SJCRH30 (cell line): ENCODE measurements at places on chromosomes 4 and X.

- DNase-seq, result peak; percentile 60
- H3K4me3 ChIP-seq, result no peak overlapping the region
- peaks cover 5% of the 10 kb centered on the region; the same call in 1 of the 2 replicates for H3K4me1 ChIP-seq
- no peaks in the 10 kb centered on the region for H3K36me3 ChIP-seq
- no peaks in the 10 kb centered on the region for H3K27me3 ChIP-seq
These were observed 47.5 kb upstream of the GALNT7 start for GRCh38 chr4:173121076-173121561.

DNA sequence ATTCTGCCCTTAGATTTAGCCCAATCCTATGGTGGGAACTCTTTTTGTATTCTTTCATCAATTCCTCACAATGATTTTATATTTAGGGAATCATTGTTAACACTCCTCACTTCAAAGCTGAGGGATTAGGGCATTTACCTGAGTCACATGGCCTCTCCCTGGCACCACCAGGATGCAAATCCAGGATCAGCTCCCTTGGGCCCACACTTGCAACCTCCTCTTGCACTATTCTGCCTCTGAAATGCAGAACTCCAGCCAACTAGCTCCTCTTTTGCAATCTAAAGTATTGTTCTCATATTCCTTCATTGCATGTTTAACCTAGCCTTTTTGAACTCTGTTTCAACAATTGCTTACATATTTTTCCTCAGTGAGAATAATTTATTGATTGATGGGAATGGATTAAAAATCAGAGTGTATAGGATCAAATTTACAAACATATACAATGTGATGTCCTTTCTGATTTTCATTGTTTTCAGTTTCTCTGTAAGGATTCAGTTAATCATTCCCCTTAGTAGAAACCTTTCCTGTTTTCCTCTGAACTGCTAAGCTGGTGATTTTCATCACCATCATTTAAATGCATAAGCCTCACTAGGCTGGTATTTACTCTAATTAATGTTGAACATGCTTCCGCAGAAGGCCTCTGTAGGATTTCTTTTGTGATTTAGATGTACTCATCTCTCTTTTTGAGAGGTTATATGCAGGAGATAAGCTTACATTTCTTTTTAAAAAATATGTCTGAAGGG lies 3.3 kb upstream of the RELL1 start:
- peaks cover 3% of the 10 kb centered on the region for H3K4me1 ChIP-seq
- no peaks in the 10 kb centered on the region for H3K27me3 ChIP-seq
- no peak for DNase-seq

DNA sequence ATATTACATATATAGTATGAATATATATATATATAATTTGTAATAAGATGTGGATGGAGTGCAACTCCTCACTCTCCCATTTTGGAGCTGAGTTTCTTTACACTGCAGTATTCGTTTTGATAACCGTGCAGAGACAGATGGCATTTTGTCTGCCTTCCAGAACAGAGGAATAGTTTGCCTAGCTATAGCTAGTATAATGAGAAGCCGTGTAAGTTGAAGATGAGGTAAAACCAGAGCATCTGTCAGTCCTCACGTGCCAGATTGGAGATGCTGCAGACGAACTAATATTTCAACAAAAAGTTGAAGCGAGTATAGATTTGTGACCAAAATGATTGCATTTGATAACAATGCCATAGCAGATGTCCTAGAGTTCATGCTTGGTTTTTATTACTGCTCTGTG lies 180.6 kb downstream of the FMR1NB start:
- no peak overlapping the region for H3K4me3 ChIP-seq
- no peak overlapping the region for H3K27ac ChIP-seq
- no peaks in the 10 kb centered on the region for H3K27me3 ChIP-seq

- peak; percentile 17 for DNase-seq
- H3K27me3 ChIP-seq, result no peaks in the 10 kb centered on the region
- peak overlapping the region; percentile 59 for H3K27ac ChIP-seq
- no peaks in the 10 kb centered on the region for H3K36me3 ChIP-seq
These were observed 496.3 kb downstream of the PDGFC start for GRCh38 chr4:156475322-156475721.

GRCh38 chr4:151430740-151431457 lies 21.9 kb downstream of the FHIP1A start:
- no peak for DNase-seq
- H3K27me3 ChIP-seq, result no peaks in the 10 kb centered on the region
- no peak overlapping the region for H3K4me3 ChIP-seq
- no peaks in the 10 kb centered on the region for H3K36me3 ChIP-seq
- H3K4me1 ChIP-seq, result peaks cover 6% of the 10 kb centered on the region; the same call in 1 of the 2 replicates

- no peaks in the 10 kb centered on the region for H3K36me3 ChIP-seq
- no peak overlapping the region for H3K4me3 ChIP-seq
- no peak for DNase-seq
- no peaks in the 10 kb centered on the region for H3K4me1 ChIP-seq
These were observed 7.6 kb downstream of the MAMLD1 start for GRCh38 chrX:150370589-150371312.

- peaks cover 17% of the 10 kb centered on the region for H3K27me3 ChIP-seq
- no peak overlapping the region for H3K4me3 ChIP-seq
These were observed 85.3 kb downstream of the ABLIM2 start for GRCh38 chr4:8073206-8073863.

- H3K27ac ChIP-seq, result no peak overlapping the region
- H3K4me3 ChIP-seq, result no peak overlapping the region
- peak; percentile 6 for DNase-seq
- H3K36me3 ChIP-seq, result no peaks in the 10 kb centered on the region
- H3K27me3 ChIP-seq, result no peaks in the 10 kb centered on the region
These were observed 931.0 kb downstream of the STIM2 start for GRCh38 chr4:27791640-27792039.

DNA sequence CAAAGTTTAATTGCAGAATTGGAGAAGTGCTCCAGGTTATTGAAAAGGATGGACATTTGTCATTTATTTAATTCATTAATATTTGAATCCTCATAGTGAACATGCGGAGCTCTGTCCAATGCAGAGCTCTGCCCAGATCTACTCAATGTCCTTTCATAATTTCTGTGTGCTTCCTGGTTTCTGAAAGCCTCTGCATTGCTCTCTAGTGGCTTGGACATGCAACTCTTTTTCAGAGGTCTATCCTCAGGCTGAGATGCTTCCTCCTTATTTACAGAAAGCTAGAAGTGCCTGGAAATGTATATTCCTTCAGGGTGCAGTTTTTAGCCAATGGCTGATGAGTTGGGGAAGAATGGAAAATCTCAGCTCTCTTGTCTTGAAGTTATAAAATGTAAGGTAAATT lies 786.1 kb upstream of the AADAT start:
- H3K27me3 ChIP-seq, result no peaks in the 10 kb centered on the region
- no peak for DNase-seq
- H3K4me3 ChIP-seq, result no peak overlapping the region
- no peak overlapping the region for H3K27ac ChIP-seq

GRCh38 chr4:16590797-16591196 lies 307.6 kb downstream of the LDB2 start:
- no peaks in the 10 kb centered on the region for H3K4me1 ChIP-seq
- H3K4me3 ChIP-seq, result no peak overlapping the region
- peaks cover 11% of the 10 kb centered on the region; the same call in 1 of the 2 replicates for H3K27me3 ChIP-seq
- DNase-seq, result no peak
- H3K36me3 ChIP-seq, result no peaks in the 10 kb centered on the region
- H3K27ac ChIP-seq, result no peak overlapping the region

DNA sequence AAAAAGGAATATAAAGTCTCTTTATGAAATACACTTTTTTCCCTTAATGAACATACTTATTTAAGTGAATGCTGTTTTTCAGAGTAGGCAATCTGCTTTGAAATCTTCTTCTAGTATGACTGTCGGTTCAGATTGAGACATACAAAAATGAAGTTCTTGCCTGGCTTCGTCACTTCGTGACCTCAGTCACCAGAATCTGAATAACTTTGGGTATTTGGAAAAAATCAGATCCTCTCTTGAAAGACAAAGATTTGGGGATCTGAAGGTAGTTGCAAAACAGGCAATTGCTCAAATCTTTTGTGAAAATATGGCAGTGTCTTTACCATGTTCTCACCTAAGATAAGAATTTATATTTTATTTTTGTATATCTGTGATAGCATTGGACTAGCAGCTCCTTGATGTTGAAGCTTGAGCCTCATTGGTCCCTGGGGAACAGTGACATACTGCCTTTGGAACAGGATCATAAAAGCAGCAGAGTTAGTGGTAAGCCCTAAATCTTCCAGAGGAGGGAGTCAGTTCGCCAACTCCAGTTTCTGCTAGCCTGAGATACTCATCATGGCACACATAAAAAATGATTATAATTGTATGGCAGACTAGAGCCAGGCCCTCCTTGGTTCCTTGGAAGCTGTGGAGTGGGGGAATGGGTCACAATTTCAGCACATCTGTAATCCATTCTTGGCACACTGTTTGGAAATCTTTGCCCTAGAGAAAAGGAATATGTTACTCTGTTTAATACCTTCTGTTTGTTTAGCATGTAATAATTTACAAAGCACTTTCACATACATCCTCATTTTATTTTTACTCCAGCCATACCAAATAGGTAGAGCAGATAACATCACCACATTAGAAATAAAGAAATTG lies 5.0 kb downstream of the ARFIP1 start:
- H3K4me1 ChIP-seq, result no peaks in the 10 kb centered on the region
- H3K4me3 ChIP-seq, result no peak overlapping the region
- DNase-seq, result no peak
- no peaks in the 10 kb centered on the region for H3K27me3 ChIP-seq
- H3K27ac ChIP-seq, result no peak overlapping the region
- no peaks in the 10 kb centered on the region for H3K36me3 ChIP-seq

DNA sequence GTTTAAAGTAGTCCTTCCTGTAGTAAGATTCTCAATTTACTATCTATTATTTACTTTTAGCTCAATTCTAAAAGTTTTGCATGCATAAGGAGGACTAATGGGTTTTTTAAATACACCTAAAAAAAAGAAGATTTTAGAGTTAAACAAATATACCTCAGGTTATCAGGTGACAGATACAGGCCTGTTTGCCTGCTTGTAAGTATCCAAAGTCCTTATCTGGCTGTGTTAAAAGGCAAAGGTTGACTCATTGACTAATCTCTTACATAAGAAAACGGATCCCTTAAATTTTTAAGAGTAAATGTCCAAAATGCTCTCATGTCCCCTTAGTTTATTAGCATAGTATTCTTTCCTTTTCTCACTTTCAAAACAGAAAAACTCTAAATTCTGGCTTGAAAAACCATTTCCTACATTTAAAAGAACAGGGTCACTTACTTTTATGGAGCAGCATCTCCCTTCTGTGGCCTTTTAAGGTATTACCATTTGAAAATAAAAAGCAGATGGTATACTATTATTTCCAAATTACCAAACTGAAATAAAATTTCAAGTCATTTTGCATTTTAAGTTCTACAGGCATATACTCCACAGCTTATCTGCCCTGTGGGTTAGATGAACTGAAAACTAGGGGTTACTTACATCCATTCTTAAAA lies 4.5 kb downstream of the CBR4 start:
- H3K4me1 ChIP-seq, result no peaks in the 10 kb centered on the region; the same call in 1 of the 2 replicates
- no peak overlapping the region for H3K27ac ChIP-seq
- no peak overlapping the region for H3K4me3 ChIP-seq
- peaks cover 13% of the 10 kb centered on the region for H3K36me3 ChIP-seq
- H3K27me3 ChIP-seq, result no peaks in the 10 kb centered on the region
- peak; percentile 19 for DNase-seq

DNA sequence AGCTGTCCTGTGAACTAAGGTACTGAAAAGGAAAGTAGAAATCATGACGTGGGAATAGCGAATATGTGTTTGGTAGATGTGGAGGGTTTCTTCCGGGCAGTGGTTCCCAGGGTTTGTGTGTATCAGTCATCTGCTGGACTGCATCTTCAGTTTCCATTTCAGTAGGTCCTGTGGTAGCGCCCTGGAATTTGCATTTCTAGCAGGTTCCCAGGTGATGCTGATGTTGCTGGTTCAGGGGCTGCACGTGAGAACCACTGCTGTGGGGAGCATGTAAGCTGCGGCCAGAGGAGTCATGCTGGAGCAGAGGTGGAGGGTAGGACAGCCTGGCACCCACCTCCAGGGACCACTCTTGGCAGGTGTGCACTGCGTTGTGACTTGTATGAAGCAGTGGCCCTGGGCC lies 47.1 kb downstream of the ARHGAP10 start:
- DNase-seq, result no peak
- no peaks in the 10 kb centered on the region for H3K27me3 ChIP-seq
- H3K4me1 ChIP-seq, result peaks cover 26% of the 10 kb centered on the region
- no peaks in the 10 kb centered on the region for H3K36me3 ChIP-seq
- H3K4me3 ChIP-seq, result no peak overlapping the region
- no peak overlapping the region for H3K27ac ChIP-seq

DNA sequence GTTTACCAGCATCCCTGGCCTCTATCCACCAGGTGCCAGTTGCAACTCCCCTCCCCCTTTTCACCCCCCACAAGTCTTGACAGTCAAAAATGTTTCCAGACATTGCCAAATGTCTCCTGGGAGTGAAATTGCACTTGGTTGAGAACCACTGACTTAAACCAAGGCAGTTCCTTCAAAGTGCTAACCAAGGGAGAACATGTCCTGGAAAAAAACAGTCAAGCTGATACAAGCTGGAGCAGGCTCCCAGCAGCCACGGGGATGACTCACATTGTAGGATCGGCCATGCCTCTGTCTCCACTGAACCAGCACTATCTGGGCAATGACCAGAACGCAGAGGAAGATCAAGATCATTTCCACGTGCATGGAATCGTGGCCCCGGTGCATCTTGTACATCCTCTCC lies 11.4 kb downstream of the RNF175 start:
- no peaks in the 10 kb centered on the region for H3K27me3 ChIP-seq
- H3K4me3 ChIP-seq, result no peak overlapping the region
- no peak overlapping the region for H3K27ac ChIP-seq
- no peak for DNase-seq
- H3K4me1 ChIP-seq, result no peaks in the 10 kb centered on the region
- no peaks in the 10 kb centered on the region for H3K36me3 ChIP-seq

- H3K36me3 ChIP-seq, result 0 out of 2 replicates have a peak, but pooled peaks cover 4% of the 10 kb centered on the region
- H3K4me3 ChIP-seq, result no peak overlapping the region
- peaks cover 31% of the 10 kb centered on the region for H3K4me1 ChIP-seq
- no peak overlapping the region for H3K27ac ChIP-seq
These were observed 28.0 kb downstream of the TACC3 start for GRCh38 chr4:1749370-1749769.

DNA sequence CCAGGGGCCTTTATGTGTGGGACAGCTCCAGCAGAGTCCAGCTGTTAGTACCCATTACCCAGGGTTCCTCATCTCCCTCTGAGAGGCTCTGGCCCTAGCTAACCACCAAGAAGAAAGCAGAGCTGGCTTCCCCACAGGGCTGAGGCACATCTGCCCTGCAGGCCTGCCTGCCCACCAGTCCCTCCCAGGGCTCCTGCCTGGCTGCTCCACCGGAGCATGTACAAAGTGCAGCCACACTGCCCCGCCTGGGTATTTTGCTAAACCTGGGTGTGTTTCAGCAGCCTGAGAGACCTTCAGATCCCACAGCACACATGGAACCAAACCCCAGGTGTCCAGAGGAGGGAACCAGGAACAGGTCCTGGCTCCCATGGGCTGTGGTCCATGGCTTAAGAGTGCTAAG lies 500.4 kb upstream of the KLHL4 start:
- peak; percentile 5 for DNase-seq
- H3K36me3 ChIP-seq, result no peaks in the 10 kb centered on the region
- H3K27me3 ChIP-seq, result no peaks in the 10 kb centered on the region
- H3K27ac ChIP-seq, result no peak overlapping the region

GRCh38 chr4:89434364-89434988 lies 126.9 kb upstream of the GPRIN3 start:
- no peaks in the 10 kb centered on the region for H3K27me3 ChIP-seq
- no peak overlapping the region for H3K4me3 ChIP-seq
- no peaks in the 10 kb centered on the region for H3K36me3 ChIP-seq
- no peaks in the 10 kb centered on the region for H3K4me1 ChIP-seq
- DNase-seq, result no peak
- H3K27ac ChIP-seq, result no peak overlapping the region
